ENCODE measurements at places on chromosomes 1 and 21.
A peak's percentile ranks its signal among the peaks of the same experiment; 100 is the strongest.

DNA sequence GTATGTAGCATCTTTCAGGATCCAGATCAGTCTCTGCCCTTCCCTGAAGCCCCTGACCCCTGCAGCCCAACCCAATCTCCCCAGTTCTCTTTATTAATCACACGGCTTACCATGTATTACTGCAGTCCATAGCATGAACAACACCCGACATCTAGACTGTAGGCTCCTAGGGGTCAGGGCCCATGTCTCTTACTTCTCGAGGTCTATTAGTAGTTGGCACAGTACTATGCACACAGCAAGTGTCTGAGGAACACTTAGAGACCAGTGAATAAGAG lies 27.1 kb downstream of the CAMK1G start:
- DNase-seq, result no peak

DNA sequence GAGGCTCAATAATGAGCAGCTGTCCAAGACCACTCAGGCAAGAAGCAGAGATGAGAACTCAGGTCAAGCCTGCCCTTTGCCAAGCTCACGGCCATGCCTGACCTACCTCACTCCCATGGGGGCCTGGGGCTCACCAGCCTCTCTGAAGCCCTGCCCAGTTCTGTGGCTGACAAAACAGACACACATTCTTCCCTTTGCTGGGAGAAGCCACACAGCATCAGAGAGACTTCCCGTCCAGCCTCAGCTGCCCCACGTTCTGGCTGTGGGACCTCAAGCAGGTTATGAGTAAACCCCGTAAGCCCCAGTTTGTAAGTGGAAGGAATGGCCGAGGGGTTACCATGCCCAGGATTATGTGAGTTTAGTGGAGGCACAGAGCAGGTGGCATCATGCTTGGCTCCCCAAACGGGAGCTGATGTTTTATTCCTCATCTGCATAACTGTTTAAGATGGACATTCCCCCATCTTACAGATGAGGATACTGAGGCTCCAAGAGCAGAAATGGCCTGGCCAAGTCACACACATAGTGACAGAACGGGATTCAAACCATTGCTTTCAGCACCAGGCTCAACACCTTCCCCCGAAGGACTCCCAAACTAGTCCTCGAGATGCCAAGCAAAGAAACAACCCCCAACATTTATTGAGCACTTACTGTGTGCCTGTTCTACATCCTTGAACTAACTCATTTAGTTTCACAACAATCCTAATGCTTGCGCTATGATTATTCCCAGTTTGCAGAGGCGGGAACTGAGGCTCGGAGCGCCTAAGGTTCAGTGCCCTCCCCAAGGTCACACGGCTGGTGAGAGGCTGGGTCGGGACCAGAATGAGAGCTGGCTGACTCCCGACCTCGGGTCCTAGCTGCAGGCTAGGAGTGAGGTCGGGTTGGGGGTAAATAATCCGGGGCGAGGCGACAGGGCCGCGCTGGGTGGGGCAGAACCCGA lies 49.1 kb upstream of the LAPTM5 start:
- DNase-seq, result no peak

DNA sequence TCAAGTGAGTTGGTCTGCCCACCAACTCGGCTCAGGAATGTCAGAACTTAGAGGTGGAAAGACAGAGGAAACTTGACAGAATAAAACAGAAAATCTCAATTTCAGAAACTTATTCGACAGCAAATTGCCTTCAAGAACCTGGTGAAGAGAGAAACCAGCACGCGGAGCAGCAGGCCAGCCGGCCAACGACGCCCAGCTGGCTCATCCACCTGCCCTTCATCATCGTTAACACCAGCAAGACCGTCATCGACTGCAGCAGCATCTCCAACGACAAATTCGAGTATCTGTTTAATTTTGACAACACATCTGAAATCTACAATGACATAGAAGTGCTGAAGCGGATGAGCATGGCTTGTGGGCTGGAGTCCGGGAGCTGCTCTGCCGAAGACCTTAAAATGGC lies 350.8 kb upstream of the CAMK1G start:
- DNase-seq, result no peak

GRCh38 chr21:41602531-41602930 lies 94.6 kb upstream of the TMPRSS2 start:
- peak; percentile 5 for DNase-seq

GRCh38 chr1:28322194-28322593 lies 6.6 kb upstream of the MED18 start:
- no peak for DNase-seq

GRCh38 chr1:223298701-223299100 lies 65.3 kb downstream of the SUSD4 start:
- no peak for DNase-seq

DNA sequence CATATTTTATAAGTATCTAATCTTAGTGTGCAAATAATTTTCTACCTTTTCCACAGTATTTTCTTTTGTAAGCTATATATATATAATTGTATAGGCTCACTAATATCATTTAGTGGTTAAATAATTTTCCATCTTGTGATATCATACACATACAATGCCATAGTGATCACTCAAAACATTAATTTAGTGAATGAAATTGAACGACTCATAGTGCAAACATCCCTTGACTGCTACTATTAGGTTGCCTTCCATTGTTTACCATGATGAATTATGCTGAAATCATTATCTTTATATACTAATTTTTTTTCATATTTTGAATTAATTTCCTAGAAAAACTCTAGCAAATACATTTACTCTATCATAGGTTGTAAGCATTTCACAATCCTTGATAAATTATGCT lies 127.1 kb downstream of the PCNX2 start:
- DNase-seq, result no peak

DNA sequence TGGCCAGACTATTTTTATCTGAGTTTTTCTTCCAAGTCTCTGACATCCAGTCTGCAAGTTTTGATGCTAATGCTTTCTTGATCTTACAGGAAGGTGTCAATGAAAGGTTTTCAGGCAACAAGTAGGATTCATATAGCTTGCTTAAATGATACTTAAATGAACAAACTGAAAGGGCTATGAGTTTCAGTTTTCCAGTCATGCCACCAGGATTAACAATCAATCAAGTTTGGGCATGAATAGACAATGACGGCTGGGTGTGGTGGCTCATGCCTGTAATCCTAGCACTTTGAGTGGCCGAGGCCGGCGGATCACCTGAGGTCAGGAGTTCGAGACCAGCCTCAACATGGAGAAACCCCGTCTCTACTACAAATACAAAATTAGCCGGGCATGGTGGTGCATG lies 34.3 kb upstream of the SLC16A1 start:
- DNase-seq, result no peak
